ENCODE measurements at places on chromosomes 7 and 10. TPM values are rescaled to one million over a fixed set of nuclear protein-coding genes. Genes with fewer than 3 reads are reported as not detected.

- no peak for DNase-seq
Observed at GRCh38 chr7:50274361-50274760, 30.2 kb upstream of the IKZF1 start.

GRCh38 chr10:86447432-86447831, 74.2 kb downstream of the WAPL start:
- no peak for DNase-seq

GRCh38 chr10:89870936-89871335, 169.5 kb downstream of the KIF20B start:
- no peak for DNase-seq

GRCh38 chr10:89532476-89532875, 2.9 kb downstream of the SLC16A12 start:
- DNase-seq: no peak

GRCh38 chr10:93220296-93221170, 146.8 kb downstream of the CYP26A1 start:
- no peak for DNase-seq

DNA sequence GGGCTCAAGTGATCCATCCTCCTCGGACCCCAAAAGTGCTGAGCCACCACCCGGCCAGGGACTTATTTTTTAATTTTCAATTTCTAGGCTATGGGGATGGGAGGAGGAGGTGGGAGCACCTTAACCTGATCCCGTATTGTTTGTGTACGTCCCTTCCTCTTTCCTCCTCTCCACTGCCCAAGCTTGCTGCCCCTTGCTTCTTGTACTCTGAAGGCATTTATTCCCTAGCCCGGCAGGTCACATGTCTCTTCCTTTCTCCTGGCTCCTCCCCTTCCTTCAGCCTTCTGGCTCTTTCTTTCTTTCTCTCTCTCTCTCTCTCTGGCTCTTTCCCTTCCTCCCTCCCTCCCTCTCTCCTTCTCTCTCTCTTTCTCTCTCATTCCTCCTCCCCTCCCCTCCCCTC, 56.0 kb downstream of the COL26A1 start:
- no peak for DNase-seq

HABP2 gene
- not detected for total RNA-seq

DENND2A gene
- 0.17 TPM for total RNA-seq

PAPOLB gene
- not detected for total RNA-seq

Data from mammary epithelial cell (primary cell).